ENCODE measurements at places on chromosomes 3 and 15.

- no peak for DNase-seq
Measured at GRCh38 chr3:124588794-124589193, 141.5 kb upstream of the UMPS start.

GRCh38 chr15:32818758-32819447 is 101.1 kb downstream of the GREM1 start:
- DNase-seq = no peak

DNA sequence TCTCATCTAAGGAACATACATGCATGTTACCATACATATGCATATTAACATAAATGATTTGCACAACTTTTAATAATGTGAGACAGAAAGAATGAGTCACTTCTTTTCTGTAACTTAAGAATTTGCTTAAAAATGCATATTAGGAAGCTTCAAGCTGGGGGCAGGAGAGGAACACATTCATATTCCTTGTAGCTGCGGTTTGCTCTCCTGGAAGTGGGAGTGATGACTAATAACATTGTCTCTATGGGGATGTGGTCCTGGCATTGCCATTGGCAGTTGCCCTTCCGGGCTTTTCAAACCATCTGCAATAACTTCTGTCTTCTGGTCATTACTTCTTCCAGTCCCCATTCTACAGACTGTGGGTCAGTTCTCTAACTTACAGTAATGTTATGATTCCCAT is 15.6 kb downstream of the CHST2 start:
- no peak for DNase-seq

- no peak for DNase-seq
Measured at GRCh38 chr15:84807228-84807627, 9.9 kb upstream of the ALPK3 start.

- no peak for DNase-seq
Measured at GRCh38 chr3:119598410-119599098, 869 bp downstream of the PLA1A start.

DNA sequence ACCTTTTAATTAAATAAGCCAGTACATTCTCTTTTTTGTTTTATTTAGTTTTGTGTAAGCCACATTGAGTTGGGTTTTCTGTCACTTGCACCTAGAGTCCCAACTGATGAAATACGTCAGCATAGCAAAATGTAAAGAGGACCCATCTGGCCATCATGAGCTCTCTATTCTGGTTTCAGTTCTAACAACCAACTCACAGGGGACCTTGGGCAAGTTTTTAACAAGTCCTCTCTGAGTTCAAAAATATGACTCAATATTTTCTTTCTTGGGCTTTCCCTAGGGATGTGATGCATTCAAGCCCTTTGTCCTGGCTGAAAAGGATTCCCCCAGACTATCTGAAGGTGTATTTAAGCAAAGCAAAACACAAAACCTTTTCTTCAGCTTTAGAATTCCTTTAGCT is 32.9 kb downstream of the PLCH1 start:
- DNase-seq = no peak

DNA sequence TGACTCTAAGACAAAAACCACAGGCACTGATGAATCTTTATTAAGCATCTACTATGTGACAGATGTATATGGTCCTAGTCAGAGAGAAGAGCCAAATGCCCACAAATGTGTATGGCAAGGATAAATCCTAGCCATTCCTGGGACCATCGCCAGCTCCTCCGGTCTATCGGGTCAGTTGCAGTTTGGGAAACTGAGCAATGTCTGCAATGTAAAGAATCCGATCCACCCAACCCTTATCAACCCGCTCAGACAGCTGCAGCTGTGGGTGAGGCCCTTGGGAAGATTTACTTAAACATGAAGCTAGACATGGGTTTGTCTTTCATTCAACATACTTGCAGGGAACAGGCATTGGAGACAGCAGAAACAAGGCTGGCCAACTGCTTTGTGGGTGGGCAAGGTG is 40.5 kb upstream of the CDV3 start:
- no peak for DNase-seq

GRCh38 chr3:30428251-30428650 is 178.2 kb upstream of the TGFBR2 start:
- no peak for DNase-seq

DNA sequence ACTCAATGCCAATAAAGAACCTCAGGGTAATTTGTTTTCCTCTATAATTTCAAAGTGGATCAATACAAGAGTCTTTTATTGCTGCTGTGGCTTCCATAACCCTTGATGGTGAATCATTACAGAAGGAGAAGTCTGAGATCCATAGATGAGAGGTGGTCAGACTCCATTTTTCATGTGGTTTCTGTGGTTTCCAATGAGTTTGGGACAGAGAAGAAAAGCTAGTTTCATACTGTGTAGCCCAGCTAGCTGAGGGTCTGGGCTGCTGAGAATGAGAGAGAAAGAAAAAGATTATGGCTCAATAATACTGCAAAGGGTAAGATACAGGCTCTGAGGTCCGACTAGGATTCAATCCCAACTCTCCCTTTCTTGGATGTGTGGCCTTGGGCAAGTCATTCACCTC is 180.6 kb upstream of the LRRN1 start:
- DNase-seq = peak; percentile 15

Measured in HL-60 (cell line).